Daoy (cell line): ENCODE measurements at places on chromosomes 4 and X.
A peak's percentile ranks its signal among the peaks of the same experiment; 100 is the strongest.

- no peak for DNase-seq
These were observed 307.5 kb upstream of the ANXA10 start for GRCh38 chr4:167784826-167785225.

GRCh38 chr4:110165382-110166286 is 32.8 kb downstream of the ELOVL6 start:
- DNase-seq: peak; percentile 76

GRCh38 chr4:129929052-129929451 is 833.1 kb downstream of the C4orf33 start:
- DNase-seq: no peak

DNA sequence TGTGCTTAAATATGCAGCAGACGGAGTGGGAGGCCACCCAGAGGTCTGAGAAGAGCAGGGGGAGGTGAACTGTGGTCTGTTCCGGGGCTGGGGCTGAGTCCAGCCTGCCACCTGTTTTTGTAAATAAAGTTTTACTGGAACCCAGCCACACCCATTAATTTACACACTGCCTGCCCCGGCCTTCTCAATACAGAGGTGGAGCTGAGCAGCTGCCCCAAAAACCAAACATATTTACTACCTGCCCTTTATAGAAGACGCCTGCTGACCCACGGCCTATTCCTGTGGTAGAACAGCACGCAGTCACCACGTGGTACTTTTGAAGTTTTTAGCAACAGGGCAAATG is 45.9 kb downstream of the FGFRL1 start:
- no peak for DNase-seq

DNA sequence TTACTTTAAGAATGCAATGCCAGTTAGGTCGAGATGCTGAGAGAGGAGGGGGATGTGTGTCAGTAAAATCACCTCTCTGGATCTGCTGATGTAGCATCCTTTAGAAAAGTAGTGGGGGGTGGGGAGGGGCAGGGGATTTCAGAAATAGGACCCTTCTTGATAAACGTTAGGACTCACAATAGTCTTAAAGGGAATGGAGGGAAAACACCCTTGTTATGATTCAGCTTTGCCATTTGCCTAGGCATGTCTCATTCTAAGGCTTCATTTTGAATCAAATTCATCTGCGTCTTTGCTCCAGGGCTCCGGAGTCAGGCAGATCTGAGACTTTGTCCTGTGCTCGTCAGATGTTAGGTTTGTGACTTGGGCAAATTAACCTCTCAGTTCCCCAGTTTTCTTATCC is 879 bp downstream of the SH2D1A start:
- no peak for DNase-seq

GRCh38 chrX:86329174-86329573 is 180.9 kb downstream of the DACH2 start:
- no peak for DNase-seq

GRCh38 chrX:63934791-63935190 is 149.8 kb upstream of the ARHGEF9 start:
- no peak for DNase-seq

DNA sequence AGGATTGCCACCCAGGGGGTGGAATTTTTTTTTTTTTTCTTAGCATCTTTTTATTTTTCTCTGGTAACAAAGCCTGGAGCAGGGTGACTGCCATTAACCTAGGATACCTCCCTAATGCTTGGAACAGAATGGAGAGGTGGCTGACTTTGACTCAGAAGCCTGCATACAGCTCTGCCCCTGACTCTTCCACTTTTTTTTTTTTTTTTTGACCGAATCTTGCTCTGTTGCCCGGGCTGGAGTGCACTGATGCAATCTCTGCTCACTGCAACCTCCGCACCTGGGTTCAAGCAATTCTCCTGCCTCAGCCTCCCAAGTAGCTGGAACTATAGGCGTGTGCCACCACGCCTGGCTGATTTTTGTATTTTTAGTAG is 341 bp upstream of the SLC2A9 start:
- DNase-seq: no peak

GRCh38 chr4:78652282-78652876 is 100.8 kb downstream of the ANXA3 start:
- no peak for DNase-seq

GRCh38 chr4:150242820-150243458 is 164.7 kb downstream of the DCLK2 start:
- peak; percentile 48 for DNase-seq

- DNase-seq: no peak
These were observed 190.2 kb upstream of the AGA start for GRCh38 chr4:177632481-177632880.

- no peak for DNase-seq
These were observed 767 bp downstream of the PAQR3 start for GRCh38 chr4:78938474-78938867.

- no peak for DNase-seq
These were observed 32.3 kb upstream of the KDR start for GRCh38 chr4:55157559-55158277.

DNA sequence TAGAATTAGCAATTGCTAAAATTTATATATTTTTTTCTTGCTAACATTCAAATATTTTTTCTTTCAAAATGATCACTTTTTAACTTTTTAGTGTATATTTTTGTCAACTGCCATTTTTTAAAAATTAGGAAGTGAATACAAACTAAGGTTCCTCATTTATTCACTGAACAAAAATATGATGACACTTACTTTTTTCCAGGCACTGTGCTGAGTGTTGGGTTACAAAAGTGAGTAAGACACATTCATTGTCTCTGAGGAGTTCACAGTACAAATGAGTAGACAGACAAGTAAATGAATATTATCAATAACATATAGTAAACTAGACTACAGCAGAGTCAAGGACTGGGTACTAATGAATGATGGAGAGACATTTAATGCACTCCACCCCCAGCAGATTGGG is 543.5 kb downstream of the PDHA2 start:
- no peak for DNase-seq

DNA sequence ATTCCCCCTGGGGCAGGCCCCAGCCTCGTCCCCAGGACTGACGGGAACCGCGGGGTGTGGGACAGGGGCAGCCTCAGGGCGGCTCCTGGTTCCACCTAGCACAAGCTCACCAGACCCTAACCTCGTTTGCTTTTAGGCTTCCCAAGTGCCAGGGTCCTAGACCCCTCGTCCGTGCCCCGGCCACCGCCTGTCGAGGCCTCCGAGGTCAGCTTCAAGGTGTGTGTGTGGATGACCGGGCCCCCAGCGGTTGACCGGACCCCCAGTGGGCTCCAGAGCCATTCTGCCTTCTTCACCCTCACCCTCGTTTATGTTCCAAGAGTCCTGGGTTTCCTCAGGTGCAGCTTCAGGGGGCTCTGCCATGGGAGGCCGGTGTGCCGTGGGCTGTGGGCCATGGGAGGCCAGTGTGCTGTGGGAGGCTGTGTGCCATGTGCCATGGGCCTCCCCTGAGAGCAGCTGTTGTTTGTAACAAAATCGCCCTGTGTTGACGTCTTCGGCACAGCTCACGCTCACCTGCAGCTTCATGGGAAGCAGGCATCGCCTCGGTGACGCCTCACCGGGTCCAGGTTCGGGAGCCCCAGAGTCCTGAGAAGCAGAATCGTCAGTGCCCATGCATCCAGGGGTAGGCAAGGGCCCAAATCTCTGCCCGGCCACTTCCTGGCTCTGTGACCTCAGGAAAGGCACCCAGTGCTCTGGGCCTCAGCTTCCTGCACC is 43.0 kb upstream of the HMX1 start:
- peak; percentile 1 for DNase-seq

DNA sequence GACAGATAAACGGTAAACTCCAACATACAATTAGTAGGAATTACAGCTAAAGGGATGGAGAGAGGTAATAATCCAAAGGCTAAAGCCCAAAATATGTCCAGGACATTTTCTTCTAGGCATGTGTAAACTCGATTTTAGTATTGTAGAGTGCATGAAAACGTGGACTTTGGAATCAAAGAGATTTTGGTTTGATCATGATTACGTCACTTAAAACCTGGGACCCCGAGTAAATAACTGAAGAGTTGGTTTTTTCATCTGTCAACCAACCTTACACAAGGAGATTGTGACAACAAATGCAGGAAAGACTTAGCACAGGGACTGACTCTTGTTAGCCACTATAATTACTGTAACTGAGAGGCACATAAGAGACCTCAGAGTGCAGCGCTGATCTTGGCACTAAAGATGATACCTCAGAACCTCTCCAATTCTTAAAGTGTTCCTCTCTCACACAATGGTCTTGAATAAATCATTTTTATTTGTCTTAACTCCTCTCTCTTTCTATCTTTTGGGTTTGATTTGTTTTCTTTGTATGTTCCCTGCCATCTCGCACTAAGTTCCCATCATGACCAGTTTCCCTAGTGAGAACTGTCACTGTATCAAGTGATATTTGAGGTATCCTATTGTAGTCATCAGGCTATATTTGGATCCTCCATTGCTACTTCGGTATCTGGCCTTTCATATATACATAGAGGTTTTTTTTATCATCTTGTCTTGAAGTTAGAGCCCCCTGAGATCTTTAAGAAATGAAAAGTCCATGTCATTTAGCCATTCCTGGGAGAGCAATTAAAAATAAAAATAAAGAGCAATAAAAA is 32.2 kb upstream of the MSL3 start:
- DNase-seq: no peak

GRCh38 chr4:55791666-55792065 is 27.9 kb upstream of the EXOC1L start:
- peak; percentile 6 for DNase-seq

GRCh38 chrX:3176439-3176820 is 135.2 kb downstream of the ARSF start:
- DNase-seq: no peak

GRCh38 chrX:51144828-51145442 is 187.7 kb upstream of the NUDT10 start:
- DNase-seq: peak; percentile 23

DNA sequence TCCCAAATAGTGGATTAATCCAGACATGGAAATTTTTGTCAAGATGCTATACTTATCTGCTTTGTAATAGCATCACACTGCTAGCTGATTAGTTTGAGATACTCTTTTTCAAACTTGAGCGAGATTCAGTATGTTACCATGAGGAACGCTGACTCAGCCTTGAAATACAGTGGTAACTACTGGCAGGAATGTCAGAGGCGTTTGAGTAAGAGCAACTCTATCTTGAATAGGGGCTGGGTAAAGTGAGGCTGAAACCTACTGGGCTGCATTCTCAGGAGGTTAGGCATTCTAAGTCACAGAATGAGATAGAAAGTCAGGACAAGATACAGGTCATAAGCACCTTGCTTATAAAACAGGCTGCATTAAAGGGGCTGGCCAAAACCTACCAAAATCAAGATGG is 2519.6 kb downstream of the ARAP2 start:
- no peak for DNase-seq

GRCh38 chrX:3244955-3245354 is 101.5 kb downstream of the MXRA5 start:
- no peak for DNase-seq

- DNase-seq: peak; percentile 75
These were observed 213.1 kb upstream of the PSAPL1 start for GRCh38 chr4:7647600-7648543.

DNA sequence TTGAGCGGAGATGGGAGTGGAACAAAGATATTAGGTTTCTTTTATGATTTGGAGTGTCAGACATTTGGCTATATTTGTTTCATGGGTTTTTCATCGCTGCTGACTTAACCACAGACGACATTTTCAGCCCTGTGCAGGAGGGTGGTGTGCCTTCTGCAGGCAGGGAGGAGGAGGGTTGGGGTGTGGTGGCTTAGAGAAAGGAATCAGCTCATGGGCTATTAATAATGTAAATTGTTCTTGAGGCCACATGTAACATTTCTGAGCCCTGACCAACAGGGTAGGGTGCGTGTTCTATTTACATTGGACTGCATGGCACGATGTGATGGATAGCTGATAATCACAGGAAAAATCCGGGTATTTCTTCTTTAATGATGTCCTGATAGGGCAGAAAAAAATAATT is 67.6 kb downstream of the POLA1 start:
- peak; percentile 21 for DNase-seq

- peak; percentile 58 for DNase-seq
These were observed 1.5 kb downstream of the JAKMIP1 start for GRCh38 chr4:6198768-6199421.

DNA sequence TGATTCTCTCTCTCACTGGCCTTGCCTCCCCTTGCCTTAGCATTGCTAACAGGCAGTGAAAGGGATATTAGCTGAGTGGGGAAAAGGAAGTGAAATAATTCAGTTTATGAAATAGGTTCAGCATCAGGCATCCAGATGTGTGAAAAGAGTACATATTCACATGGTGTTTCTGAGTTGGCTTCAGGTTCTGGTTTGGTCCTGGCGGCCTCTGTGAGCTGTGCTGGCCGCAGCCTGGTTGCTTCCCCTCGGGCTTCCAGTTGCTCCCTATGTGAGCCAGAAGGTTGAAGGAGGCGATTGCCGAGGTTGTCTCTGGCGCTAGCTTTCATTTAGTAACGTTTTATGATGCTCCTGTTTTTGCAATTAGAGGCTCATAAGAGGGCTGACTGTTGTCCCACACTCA is 99.1 kb upstream of the TLR2 start:
- no peak for DNase-seq

DNA sequence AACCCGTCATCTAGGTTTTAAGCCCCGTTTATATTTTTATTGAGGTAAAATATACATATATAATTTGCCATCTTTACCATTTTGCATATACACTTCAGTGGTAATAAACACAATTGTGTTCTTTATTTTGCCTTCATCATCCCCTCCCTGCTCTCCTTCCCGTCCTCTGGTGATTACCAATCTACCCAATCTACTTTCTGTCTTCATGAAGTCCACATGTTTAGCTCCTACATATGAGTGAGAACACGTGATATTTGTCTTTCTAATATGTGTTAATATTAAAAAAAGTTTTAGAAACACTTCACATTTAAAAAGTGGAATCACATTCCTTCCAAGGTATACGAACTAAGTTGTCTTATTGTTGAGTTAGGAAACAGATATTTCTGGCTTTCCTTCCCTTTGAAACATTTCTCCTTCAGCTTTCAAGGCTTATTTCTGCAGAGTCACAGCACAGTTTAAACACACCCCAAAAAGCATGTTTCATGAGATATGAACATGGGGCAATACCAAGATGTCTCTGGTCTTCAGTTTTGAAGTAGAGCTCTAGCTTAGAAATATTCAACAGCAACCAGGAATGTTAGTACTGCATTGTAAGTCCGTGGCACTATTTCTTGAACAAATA is 35.9 kb downstream of the GYPA start:
- DNase-seq: no peak

GRCh38 chr4:91990726-91991125 is 313.0 kb upstream of the GRID2 start:
- DNase-seq: no peak

GRCh38 chrX:633043-633984 is 2.7 kb downstream of the SHOX start:
- DNase-seq: no peak

GRCh38 chr4:143071351-143071750 is 113.4 kb upstream of the USP38 start:
- no peak for DNase-seq
